ENCODE measurements at places on chromosomes 2 and 18.

GRCh38 chr2:66561645-66562303 is 126.8 kb downstream of the MEIS1 start:
- no peak for DNase-seq

GRCh38 chr2:136874258-136874657 is 108.9 kb downstream of the THSD7B start:
- DNase-seq, result peak; percentile 34

- no peak for DNase-seq
Measured at GRCh38 chr2:186748354-186748753, 54.5 kb downstream of the FAM171B start.

DNA sequence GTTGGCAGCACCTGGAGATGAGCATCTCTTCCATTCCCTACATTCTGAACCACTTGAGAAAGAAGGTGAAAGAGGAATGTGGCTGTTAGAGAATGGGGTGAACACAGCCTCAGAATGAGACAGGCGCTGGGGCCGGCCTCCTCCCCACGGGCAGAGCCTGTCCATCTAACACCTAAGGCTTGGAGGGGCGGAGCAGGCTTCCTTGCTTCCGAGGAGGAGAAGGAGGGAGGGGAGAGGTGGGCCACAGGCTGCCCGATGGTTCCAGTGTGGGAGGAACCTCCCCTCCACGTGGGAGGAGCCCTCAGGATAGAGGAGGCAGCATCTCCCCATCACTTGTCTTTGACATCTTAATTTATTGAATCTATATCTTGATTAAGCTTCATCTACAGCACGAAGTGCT is 68.6 kb downstream of the CIB4 start:
- DNase-seq, result no peak

- DNase-seq, result no peak
Measured at GRCh38 chr2:234763002-234763873, 188.6 kb upstream of the SH3BP4 start.

- no peak for DNase-seq
Measured at GRCh38 chr18:65498605-65499004, 252.2 kb upstream of the CDH7 start.

DNA sequence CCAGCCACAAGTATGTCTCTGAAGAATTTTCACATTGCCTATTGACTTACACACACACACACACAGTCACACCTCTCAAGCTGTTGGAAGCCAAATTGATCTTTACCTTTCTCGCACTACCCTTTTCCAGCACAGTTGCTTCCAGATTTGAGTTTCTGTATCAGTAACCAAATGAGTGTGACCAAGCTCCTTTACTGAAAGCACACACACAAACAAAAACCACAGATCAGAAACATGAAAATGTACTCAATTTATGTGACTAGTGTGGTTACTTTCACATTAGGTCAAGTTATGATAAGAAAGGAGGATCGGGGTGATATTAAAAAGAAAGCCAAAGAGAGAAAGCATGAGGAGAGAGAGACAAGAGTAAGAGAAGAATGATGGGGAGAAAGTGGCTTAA is 993.9 kb upstream of the POU3F3 start:
- DNase-seq, result no peak

DNA sequence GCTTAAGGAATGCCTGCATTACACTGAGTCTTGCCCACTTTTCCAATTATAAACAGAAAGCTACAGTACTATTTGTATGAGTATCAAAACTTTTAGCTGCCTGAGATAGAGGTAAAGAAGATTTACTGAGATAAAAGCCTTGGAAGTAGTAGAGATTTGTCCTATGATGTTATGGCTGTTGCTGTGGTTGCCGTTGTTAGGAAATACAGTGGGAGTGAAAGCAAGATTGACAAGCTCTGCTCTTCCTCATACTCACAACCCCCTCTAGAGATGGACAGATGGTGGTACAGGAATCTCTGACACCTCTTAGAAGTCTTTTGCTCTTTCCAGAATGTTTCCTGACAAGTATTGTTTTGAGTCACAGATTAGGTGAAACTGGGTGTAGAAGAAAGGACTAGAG is 242.5 kb downstream of the RPIA start:
- no peak for DNase-seq

DNA sequence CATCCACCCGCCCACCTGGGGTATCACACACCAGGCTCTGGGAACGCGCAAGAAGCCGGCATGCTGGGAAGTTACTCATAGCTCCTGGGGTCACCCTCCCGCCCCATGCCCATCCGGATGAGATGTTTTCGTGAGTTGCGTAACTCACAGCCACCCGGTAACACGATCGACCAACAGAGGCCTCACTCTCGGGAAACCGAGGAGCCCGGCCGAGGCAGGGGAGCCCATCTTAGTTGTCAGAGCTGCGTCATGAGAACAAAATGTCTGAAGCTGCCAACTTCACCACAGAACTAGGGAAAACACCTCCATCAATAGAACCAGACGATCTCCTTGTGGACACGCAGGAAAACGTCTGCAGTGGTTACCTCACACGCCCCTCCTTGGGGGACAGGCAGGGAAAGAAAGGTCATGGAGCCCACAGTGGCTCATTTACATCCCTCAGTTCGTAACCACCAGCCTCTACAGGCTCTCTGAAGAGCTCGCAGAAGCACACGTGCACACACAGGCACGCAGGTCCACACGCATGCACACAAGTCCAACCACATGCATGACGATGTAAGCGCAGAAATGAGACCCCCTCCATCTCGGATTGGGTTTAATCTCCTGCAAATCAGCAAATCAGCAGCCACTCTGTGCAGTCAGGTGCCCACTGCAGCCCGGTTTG is 26.2 kb downstream of the ADI1 start:
- no peak for DNase-seq

DNA sequence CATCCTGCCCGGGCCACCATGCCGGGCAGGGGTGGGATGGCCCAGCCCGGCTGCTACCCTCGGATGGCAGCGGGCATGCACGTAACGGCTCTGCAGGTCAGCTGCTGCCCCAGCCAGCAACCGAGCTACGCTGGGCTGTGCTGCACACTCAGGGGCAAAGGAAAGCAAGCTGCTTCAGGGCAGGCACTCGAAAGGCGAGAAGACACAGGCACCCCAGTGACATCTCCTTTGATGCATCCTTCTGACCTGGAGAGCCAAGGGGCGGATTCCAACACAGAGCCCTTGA is 8.8 kb downstream of the HDAC4 start:
- no peak for DNase-seq

- no peak for DNase-seq
Measured at GRCh38 chr2:101546376-101547058, 71.6 kb upstream of the RFX8 start.

- peak; percentile 44 for DNase-seq
Measured at GRCh38 chr18:37778417-37779165, 213.0 kb upstream of the CELF4 start.

DNA sequence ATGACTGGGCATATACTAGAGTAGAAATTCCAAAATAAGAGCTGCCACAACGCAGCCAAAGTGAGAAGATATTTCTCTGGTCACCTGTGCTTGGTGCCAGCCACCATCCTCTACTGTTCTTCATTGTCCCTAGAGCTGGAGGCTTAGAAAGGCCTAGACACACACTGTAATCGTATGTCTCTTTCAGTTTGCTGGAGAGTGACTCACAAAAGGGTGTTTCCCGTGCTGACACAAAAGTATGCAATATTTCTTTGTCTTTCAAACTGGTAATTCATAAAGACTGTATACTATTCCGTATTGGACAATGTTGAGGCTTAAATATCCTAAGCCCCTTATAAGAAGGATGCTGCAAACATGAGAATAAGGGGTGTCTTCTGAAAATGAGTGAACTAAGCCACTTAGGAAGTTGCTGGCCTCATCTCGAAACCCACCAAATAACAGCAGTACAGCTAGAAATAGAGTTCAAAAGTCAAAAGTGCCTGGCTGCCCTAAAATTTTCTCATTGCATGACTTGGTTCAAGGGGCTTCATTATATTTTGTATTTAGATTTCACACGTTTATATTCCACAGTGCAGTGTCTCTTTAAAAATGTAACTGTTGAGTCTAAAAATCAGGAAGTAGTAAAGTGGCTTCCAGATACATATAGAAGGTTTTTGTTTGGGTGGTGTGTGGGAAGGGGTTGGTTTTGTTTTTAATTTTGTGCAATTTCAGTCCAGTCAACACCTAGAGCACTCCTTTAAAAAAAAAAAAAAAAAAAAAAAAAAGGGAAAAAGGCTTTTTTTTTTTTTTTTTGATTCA is 601.1 kb downstream of the ARHGAP15 start:
- DNase-seq, result no peak

GRCh38 chr2:48829569-48829968 is 74.0 kb upstream of the LHCGR start:
- no peak for DNase-seq

DNA sequence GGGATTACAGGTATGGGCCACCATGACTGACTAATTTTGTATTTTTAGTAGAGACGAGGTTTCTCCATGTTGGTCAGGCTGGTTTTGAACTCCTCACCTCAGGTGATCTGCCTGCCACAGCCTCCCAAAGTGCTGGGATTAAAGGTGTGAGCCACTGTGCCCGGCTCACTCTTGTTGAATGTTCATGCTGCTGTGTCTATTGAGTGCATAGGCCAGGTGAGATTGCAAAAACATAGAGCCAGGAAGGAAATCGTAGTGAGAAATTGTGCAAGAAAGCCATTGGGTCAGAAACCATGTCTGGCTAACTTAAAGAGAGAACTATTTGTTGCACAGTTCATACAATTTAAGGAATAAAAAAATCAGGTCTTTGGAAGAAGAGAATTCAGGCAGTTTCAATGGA is 45.5 kb upstream of the FZD5 start:
- DNase-seq, result no peak

GRCh38 chr2:100581277-100581612 is 18.5 kb downstream of the PDCL3 start:
- no peak for DNase-seq

DNA sequence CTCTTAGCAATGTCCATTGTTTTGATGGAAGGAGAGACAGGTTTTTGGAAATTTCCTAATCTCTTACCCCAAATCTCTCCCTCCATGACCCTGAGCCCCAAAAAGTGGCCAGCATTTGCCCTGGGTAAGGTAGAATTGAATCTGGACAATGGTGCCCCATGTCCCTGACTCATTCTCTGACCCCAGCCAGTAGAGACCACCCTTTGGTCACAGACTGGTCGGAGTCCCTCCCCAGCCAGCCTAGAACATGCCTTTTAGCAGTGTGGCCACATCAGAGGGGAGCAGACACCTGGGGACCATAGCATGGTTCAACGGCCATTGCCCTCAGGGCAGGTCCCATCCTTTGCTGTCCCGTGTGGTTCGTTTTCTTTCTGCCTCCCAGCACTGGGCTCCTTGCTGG is 6.5 kb upstream of the NT5DC4 start:
- DNase-seq, result no peak

DNA sequence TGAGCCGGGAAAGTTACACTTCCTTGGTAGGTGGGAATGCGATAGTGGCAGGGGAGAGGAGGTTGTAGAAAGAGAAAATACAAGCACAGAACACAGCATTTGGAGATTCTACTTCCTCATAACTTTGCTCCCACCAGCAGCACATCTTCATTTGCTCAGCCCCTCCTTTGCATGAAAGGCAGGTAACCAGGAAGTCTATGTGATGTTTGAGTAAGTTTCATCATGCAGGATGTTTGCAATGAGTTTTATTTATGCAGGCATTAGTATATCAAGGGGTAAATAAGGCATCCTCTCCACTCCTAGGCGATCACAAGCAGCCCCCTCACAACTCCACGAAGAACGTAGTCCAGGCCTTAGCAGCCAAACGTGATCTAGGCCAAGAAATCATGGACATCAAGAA is 5.0 kb downstream of the RNF152 start:
- DNase-seq, result no peak

DNA sequence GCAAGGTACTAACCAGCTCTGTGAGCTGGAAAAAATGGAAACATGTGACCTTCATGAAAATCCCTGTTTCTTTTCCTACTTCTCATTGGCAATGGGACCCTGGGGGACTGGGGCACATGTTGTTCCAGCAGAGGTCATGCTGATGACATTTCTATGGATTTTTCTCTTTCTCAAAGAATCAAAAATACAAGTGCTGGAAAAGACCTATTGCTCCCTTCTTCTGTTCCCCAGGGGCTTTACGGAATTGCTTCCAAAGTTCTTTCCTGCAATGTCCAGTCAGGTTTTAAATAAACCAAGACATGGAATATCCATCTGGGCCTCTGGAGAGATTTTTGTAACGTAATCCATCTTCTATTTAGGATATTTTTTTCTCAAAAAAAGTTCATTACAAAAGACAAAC is 1006.1 kb upstream of the CELF4 start:
- no peak for DNase-seq

DNA sequence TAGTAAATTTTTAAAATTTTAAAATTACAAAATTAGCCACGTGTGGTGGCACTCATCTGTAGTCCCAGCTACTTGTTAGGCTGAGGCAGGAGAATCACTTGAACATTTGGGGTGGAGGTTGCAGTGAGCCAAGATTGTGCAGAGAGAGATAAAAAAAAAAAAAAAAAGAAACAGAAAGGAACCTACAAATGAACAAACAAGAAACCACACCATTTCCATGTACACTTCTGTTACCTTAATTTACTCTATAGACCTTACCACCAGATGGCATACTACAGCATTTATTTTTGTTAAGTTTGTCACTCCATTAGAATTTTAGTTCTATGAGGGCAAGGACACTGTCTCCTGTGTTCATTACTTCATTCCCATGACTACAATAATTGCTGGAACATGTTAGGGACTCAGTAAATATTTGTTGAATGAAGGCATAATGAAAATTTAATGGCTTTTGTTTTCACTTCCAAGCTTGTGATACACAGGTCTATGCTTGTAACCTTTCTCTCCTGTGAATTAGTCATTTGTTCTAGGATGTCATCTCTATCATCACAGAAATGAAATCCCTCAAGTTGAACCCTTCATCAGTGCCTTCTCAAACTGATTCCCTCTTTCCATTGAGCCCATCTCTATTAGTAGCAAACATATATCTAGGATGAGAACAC is 76.0 kb downstream of the ARHGAP15 start:
- peak; percentile 5 for DNase-seq

DNA sequence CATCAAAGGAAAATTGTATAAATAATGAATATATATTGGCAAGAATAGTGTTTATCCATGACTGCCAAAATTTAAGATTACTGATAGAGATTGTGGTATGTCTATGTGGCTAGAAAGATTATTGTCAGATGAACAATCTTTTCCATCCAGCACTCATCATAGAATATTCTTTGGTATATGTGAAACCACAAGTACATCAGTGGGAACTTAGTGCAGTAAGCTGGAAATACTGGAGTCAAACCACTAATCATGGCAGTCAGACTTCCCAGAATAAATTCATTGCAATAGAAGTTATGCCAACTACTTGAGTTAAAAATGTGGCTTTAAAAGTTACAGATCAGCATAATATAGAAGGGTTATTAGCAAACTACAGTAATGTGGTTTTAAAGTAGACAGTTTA is 310.3 kb downstream of the GULP1 start:
- DNase-seq, result no peak

- no peak for DNase-seq
Measured at GRCh38 chr2:200649724-200650123, 63.9 kb downstream of the AOX1 start.

DNA sequence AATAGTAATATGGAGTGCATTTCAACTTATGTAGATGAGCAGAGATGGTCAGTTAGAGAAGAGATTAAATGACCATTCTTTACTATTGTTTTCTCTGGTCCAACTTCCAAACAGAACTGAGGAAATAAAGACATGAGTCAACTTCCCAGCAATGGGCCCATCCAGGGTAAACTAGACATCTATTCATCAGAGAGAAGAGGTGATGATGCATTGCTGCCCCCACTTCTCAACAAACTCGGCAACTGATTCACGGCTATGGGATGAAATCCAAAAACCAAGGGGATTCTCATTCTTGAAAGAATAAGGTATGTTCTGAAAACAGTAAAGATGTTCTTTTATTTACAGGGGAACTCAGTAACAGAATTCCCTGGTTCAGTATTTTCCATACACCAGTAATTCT is 190.7 kb downstream of the RDH14 start:
- DNase-seq, result no peak

- DNase-seq, result no peak
Measured at GRCh38 chr2:232488097-232488711, 570 bp upstream of the ECEL1 start.
